ENCODE measurements at places on chromosomes 7 and 10. TPM values are rescaled to one million over a fixed set of nuclear protein-coding genes. Genes with fewer than 3 reads are reported as not detected.

GRCh38 chr10:7776777-7777176 is 11.0 kb downstream of the KIN start:
- no peak for DNase-seq
- no peaks in the 10 kb centered on the region for H3K27me3 ChIP-seq
- no peak overlapping the region for H3K4me3 ChIP-seq
- peaks cover 14% of the 10 kb centered on the region for H3K36me3 ChIP-seq
- no peak overlapping the region for H3K27ac ChIP-seq
- peaks cover 12% of the 10 kb centered on the region for H3K4me1 ChIP-seq

The CALCR gene
- total RNA-seq = not detected

The UNC5B gene
- 6.2 TPM for total RNA-seq

DNA sequence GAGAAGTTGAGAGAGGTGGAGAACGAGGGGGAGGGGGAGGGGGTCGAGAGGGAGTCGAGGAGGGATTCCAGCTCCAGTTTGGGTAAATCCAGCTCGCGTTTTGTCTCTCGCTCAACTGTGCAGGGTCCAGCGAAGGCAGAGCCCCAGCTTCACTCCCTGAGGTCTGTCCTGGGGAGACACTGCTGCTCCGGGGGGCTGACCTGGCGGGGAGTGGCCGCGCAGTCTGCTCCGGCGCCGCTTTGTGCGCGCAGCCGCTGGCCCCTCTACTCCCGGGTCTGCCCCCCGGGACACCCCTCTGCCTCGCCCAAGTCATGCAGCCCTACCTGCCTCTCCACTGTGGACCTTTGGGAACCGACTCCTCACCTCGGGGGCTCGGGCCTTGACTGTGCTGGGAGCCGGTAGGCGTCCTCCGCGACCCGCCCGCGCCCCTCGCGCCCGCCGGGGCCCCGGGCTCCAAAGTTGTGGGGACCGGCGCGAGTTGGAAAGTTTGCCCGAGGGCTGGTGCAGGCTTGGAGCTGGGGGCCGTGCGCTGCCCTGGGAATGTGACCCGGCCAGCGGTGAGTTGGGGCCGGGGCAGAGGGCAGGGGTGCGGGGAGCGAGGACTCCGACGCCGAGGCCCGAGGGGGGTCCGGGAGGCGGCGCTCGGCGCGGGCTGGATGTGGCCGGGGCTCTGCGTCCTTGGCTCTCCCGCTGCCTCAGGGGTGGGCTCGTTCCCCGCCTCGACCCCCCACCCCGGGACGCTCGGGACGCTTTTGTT is at the start of gene TET1:
Gene TET1 (plus strand): TSS at position 152 of the 757 bp plus-strand sequence. CDS start 12,002 bp downstream, outside the sequence.
- H3K4me1 ChIP-seq = no peaks in the 10 kb centered on the region
- peak; percentile 59 for DNase-seq
- no peaks in the 10 kb centered on the region for H3K27me3 ChIP-seq
- no peaks in the 10 kb centered on the region for H3K36me3 ChIP-seq

- H3K36me3 ChIP-seq = no peaks in the 10 kb centered on the region
- H3K4me3 ChIP-seq = no peak overlapping the region
- DNase-seq = no peak
- no peak overlapping the region for H3K27ac ChIP-seq
- no peaks in the 10 kb centered on the region for H3K4me1 ChIP-seq
- no peaks in the 10 kb centered on the region for H3K27me3 ChIP-seq
These were observed 169.3 kb upstream of the MALRD1 start for GRCh38 chr10:18879284-18879683.

All from right lobe of liver (tissue), 6 donors.